Activated T-helper 1 cell treated with anti-CD3 and anti-CD28 coated beads, Interleukin-2, amount 50 U/mL, for 16 hours (primary cell): ENCODE measurements at places on chromosomes 5 and 9.

DNA sequence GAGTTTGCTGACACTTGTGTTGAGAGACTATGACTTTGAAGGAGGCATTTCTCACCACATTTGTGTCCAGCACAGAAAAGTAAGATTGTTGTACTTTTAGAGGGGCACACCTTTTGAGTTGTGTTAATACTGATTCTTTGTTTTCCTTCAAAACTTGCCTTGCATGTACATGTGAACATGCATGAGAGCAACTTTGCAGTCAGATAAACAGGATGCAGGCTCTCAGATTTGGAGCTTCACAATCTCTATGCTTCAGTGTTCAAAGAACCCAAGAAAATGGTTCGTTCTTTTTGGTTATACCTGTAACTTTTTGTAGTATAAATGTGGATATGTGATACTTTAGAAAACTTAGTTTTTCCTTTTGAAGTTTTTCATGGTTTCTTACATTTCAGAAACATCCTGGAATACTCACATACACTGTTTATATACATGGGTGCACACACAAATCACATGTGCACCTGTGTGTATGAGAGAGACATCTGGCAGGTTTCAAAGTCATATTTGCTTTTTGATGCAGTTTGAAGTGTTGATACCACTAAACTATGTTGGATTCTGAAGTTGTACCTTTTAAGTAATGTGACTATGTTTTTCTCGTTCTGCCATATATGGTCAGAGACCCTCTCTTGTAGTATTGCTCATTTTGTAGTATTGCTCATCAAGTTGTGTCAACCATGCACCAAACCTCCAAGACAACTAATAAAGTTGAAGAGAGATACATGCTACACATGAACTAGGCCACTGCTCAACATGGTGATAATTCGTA, 190.7 kb downstream of the CD180 start:
- DNase-seq: no peak

DNA sequence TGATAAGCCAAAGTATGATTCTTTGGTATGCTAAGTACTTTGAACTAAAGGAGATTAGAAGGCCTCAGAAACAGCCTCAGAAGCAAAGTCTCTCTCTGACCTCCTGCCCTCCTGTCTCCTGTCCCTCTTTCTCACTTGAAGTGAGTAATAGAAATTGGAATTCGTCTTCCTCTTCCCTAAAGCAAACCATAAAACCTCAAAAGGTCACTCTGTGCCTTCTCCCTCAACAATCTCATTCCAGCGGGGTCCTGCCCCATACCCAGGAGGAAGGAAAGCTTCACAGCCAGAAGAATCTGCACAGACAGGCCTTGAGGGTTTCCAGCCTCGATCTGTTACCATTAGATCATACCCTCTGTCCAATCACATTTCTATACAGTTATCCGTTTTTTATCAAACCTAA, 87.8 kb downstream of the HAPLN1 start:
- DNase-seq: no peak

DNA sequence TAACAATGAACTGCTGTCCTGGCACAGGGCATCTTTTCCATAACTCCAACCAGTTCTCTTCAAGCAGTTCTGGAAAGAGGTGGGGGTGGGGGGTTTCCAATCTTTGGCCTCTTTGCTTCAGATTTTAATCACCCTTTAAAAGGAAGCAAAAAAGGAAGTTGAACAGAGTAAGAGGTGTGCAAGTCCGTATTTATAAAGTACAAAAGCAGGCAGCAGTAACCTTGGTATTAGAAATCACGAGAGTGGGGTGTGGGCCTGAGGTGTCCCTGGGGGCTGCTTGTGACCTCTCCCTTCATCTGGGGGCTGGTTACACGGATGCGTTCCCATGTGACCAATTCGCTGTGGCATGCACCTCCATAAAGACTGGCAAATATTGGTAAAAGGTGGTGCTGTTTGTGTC, 70.5 kb downstream of the PTCH1 start:
- no peak for DNase-seq

DNA sequence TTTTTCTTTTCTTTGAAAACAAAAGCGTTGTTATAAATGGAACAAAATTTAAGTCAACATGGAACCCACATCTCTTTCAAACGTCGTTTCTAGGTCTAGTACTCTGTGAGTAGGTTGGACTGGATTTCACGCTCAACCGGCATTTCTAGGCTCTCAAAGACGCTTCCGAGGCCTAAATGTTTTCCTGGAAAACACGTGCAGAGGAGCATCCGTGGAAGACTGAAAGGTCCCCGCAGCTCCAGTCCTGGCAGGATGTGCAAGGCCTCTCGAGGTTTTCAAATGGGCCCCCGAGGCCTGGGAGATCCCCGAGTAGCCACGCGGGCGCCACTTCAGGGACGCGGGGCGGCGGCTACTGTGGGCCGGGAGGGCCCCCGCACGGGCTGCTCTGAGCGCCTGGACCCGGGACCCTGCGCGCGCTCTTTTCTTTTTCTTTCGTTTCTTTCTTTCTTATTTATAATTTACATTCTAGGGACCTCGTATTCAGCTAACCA, 4.2 kb upstream of the IRX2 start:
- DNase-seq: no peak

DNA sequence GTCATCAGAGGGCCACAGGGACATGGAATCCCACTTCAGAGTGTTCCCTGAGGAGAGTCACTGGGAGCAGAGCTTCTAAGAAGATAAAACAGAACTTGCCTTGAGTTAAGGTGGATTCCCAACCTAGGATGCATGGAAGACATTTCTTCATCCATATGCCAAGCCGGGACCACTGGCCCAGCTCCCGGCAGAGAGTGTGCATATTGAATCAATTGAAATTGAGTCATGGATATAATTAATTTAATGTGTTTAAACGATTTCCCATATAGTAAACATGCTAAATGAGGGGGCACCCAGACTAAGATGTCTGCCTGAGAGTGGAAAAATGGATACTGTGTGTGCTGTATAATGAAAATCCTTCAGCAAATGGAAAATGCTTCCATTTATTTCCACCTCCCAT, 194.4 kb upstream of the TBC1D2 start:
- no peak for DNase-seq

DNA sequence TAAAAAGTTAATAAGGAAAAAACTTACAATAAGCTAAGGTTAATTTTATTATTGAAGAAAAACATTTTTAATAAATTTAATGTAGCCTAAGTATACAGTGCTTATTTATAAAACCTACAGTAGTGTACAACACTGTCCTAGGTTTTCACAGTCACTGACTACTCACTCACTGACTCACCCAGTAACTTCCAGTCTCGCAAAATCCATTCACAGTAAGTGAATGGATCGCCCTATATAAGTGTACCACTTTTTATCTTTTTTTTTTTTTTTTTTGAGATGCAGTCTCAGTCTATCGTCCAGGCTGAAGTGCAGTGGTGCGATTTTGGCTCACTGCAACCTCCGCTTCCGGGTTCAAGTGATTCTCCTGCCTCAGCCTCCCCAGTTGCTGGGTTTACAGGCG, 47.7 kb downstream of the FNIP1 start:
- DNase-seq: no peak

DNA sequence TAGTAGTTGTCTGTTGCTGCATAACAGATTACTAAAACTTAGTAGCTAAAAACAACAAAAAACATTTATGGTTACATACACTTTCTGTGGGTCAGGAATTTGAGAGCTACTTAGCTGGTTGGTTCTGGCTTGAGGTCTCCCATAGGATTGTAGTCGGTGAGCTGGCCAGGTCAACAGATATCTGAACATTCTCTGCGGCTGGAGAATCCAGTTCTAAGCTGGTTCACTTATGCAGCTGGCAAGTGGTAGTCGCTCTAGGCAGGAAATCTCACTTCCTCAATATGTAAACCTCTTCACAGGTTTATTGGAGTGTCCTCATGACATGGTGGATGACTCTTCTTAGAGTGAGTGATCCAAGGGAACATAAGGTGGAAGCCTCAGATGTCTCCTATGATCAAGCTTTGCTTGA, 65.7 kb upstream of the TNFAIP8 start:
- DNase-seq: no peak
